Stimulated activated CD8-positive, alpha-beta memory T cell treated with anti-CD3 and anti-CD28 coated beads, Interleukin-7, amount 100 ng/mL, for 24 hours (primary cell): ENCODE measurements at places on chromosomes 4 and X.

- DNase-seq = no peak
Measured at GRCh38 chrX:13649838-13650237, 3.1 kb upstream of the TCEANC start.

- no peak for DNase-seq
Measured at GRCh38 chr4:32569861-32570260, 1849.7 kb downstream of the PCDH7 start.

- DNase-seq = no peak
Measured at GRCh38 chr4:165336743-165337142, 9.3 kb downstream of the MSMO1 start.

- DNase-seq = no peak
Measured at GRCh38 chr4:77172336-77172735, 15.3 kb downstream of the CCNG2 start.

DNA sequence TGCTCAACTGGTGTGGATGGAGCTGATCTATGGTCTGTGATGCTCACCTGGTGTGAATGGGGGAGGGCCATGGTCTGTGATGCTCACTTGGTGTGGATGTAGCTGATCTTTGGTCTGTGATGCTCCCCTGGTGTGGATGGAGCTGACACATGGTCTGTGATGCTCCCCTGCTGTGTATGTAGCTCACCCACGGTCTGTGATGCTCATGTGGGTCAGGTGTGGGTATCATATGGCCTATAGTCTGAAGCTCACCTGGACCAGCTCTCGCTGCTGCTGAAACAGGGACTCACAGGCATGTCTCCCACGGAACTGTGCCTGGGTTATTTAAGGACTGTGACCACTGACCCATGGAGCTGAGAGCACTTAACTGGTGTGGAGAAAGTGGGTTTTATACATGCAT, 109.7 kb downstream of the CRLF2 start:
- no peak for DNase-seq

GRCh38 chrX:71177327-71177726, 32.7 kb downstream of the NLGN3 start:
- no peak for DNase-seq
